ENCODE measurements at places on chromosomes 7 and 10.
A peak's percentile ranks its signal among the peaks of the same experiment; 100 is the strongest.

DNA sequence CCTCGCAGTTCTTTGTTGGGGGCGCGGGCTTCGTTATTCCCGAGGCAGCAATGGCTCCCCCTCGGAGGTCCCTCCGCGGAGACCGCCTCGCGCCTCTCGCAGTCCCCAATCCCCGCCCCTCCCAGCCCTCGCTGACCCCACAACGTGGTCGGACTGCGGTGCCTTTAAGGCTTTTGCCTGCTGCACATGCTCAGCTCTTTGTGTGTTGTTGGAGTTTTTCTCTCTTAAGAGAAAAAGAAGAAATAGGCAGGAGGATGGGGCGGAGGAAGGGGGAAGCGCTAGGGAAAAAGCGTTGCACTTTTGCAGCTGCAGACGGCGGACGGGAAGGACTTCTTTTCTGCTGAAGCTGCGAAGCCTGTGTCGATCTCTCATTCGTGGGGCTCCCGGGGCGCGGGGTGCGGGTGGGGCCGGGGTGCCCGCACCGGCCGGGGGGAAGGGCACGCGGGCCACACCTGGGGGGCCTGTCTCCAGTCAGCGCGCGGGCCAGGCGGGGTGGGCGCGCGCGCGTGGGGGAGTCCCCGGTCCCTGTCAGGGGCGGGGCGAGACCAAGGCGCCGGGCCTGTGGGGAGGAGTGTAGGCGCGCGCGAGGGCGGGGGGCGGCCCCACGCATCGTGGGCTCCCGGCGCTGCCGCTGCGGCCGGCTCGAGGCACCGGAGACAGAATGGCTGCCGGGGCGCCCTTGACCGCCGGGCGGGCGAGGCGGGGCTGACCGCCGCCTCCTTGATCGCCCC, 445 bp upstream of the ATRNL1 start:
- peak; percentile 65 for DNase-seq

GRCh38 chr7:55572378-55573233, at the start of gene VOPP1:
Gene VOPP1 (minus strand): TSS chr7:55572502. CDS start chr7:55572324, 178 bp downstream.
- peak; percentile 75 for DNase-seq

DNA sequence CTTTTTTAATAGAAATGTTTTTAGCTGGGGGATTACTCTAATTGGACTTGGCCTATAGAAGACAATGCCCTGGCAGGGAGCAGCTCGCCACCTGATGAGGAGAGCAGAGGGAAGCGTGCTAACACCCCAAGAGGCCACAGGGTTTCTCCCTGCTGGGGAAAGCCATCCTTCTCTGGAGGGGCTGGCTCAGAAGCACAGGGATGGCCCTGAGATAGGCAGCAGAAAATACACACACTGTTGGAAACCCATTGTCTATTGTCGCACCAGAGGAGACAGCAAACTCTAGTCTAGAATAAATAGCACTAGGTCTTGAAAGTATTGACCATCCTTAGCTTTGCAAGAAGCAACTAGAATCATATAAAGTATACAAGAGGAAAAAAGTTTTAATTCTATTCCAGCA, 5.4 kb downstream of the COBL start:
- no peak for DNase-seq

GRCh38 chr10:129339841-129340240, 127.2 kb upstream of the MGMT start:
- no peak for DNase-seq

DNA sequence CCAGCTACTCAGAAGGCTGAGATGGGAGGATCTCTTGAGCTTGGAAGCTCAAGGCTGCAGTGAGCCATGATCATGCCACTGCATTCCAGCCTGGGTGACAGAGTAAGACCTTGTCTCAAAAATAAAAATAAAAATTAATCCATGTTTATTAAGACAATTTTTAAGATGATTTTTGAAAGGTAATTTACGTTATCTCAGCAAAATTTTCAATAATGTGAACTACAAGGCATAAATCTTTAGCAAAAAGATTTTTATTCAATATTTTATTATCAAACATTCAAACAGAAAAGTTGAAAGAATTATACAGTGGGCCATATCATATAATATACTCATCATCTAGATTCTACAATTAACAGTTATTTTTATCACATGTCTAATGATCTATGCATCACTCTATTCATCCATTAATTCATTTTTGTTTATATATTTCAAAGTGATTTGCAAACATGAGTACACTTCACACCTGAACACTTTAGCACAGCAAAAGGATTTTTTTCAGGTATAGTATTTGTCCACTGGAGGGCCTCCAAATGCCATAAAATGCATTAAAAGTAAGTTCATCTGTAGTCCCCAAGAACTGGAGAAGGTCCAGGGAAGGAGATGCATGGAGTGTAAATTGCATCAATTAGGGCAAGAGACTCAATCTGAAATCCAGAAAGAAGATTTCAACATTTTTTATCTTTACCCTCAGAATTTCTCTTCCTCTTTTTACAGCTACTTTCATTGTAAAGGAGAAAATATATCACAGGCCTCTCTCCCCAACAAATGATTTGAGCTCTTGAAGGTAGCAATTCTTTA, 38.6 kb upstream of the RSBN1L start:
- peak; percentile 73 for DNase-seq

DNA sequence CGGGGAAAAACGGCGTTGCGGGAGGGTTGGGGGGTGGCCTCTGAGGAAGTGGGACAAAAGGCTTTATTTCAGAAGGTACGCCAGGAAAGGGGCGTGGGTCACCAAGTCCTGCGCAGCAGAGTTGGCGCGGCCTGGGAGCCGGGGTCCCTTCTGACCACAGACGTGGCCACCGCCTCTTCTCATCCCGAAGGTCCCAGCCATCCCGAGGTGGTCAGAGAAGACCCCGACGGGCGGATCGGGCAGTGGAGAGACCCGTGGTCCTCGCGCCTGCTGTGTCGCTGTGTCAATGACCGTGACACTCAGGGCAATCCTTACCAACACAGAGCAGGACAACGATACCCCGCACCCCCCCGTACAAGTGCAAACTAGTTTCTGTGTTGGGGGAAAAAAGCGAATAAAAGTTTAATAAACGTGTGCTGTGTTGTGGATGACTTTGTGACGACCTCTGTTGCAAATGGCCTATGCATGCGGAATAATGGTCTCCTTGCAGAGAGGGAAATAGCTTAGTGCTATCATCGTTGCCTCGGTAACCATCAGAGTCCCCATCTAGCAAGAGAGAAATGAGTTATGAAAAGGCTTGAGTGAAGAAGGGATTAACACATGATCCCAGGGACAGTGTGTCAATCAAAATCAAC, 19.4 kb upstream of the GATA3 start:
- peak; percentile 33 for DNase-seq

- no peak for DNase-seq
Observed at GRCh38 chr10:26869528-26869927, 8.8 kb upstream of the ABI1 start.

- DNase-seq: no peak
Observed at GRCh38 chr10:44921506-44921905, 10.4 kb downstream of the TMEM72 start.

GRCh38 chr7:155584763-155585531, 38.6 kb upstream of the CNPY1 start:
- no peak for DNase-seq

DNA sequence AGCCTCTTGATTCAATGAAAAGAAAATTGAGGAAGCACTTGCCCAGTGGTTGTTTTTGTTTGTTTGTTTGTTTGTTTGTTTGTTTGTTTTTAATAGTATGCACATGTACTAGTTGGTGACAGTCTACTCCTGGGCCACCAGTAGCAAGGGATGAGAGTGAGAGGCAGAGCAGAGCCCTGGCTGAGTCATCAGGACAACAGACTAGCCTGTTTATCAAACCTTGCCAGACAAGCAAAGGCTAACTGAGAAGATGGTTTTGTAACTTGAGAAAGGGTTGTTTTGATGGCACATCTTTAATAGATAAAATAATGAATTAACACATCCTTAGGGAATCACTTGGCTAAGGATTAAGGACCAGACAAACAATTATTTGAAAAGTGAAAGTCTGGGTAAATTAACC, 78.1 kb downstream of the INHBA start:
- DNase-seq: no peak

DNA sequence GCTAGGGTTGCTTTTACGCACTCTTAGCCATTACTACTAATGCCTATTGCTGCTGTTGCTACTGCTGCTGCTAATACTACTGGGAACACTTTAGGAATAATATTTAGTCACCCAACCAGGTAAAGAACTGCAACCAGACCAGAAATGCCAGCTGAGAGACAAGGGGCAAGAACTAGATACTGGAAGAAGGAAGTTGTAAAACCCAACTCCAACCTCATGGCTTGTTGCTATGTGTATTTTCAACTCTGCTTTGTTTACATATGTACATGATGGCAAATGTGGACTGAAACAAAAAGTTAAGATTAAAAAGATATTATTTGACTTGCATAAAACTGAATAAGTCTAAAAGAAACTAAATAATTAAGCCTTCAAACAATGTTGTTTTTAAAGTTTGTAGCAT, 177.7 kb downstream of the GNAT3 start:
- DNase-seq: no peak

- DNase-seq: no peak
Observed at GRCh38 chr10:112949143-112949823, 764 bp upstream of the TCF7L2 start.

DNA sequence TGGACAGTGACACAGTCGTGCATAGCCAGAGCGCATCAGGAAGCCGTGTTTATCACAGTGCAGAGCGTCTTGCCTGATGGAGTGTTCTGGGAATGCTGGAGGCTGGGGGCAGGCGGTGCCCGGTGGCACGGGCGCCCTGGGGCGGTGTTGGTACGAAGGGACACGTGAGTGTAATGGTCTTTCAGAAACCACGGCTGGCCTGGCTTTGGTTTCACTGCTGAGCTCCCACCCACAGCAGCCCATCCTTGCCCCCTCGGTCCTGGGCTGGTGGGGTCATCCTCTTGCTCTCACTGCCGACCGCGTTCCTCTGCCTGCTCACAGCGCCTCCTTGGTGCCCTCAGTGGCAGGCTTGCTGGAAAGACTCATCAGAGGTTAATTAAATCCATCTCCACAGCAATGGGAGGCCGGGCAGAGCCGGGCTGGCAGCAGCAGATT, 50.6 kb downstream of the NKX6-2 start:
- no peak for DNase-seq

DNA sequence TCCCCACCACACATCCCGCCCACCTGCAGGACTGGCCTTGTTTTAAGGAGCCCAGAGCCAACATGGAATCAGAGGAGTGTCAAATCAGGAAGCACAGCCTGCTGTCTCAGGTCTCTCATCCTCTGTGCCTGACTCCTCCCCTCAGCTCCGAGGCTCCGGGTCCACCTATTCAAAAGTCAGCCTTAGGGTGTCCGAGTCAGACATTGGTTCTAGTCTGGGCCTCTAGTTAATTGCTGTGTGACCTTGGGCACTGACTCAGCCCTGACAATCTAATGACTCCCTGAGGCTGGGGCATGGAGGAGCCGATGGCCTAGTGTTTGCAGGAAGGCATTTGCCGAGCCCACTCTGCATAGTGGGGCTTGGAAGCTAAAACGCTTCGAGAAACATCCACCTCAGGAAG, 223.1 kb upstream of the PPP2R2D start:
- no peak for DNase-seq

DNA sequence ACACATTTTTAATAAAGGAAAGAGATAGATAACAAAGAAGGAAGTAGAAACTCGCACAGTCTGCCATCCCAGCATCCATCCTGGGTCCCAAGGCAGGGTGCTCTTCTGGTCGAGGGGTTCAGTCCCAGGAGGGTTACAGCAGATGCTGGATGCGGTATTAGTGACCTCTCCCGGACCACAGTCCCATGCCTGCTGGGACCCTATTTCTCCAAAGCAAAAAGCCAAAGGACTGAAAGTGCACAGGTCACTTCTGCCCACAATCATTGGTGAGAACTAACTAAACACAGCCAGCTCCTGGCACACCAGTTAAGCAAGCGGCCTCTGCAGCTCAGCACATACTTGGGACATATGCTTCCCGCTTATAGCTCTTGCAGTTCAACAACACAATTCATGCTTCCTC, 96.1 kb upstream of the HABP2 start:
- no peak for DNase-seq

GRCh38 chr7:108093851-108094331, 36.3 kb downstream of the LAMB4 start:
- DNase-seq: no peak

Data from NCI-H1105 treated with DMSO at 0.1 percent for 48 hours (cell line).